Stimulated activated CD4-positive, alpha-beta T cell treated with anti-CD3 and anti-CD28 coated beads, Interleukin-2, amount 100 ng/mL, for 4 hours (primary cell): ENCODE measurements at places on chromosomes 2 and 18.

- no peak for DNase-seq
Observed at GRCh38 chr2:229226382-229226781, 44.7 kb downstream of the PID1 start.

- DNase-seq, result no peak
Observed at GRCh38 chr2:26555246-26556133, 77.6 kb upstream of the OTOF start.

- no peak for DNase-seq
Observed at GRCh38 chr2:81206216-81206615, 901.7 kb upstream of the LRRTM1 start.

- DNase-seq, result no peak
Observed at GRCh38 chr2:34660741-34661140, 1061.6 kb upstream of the FAM98A start.

DNA sequence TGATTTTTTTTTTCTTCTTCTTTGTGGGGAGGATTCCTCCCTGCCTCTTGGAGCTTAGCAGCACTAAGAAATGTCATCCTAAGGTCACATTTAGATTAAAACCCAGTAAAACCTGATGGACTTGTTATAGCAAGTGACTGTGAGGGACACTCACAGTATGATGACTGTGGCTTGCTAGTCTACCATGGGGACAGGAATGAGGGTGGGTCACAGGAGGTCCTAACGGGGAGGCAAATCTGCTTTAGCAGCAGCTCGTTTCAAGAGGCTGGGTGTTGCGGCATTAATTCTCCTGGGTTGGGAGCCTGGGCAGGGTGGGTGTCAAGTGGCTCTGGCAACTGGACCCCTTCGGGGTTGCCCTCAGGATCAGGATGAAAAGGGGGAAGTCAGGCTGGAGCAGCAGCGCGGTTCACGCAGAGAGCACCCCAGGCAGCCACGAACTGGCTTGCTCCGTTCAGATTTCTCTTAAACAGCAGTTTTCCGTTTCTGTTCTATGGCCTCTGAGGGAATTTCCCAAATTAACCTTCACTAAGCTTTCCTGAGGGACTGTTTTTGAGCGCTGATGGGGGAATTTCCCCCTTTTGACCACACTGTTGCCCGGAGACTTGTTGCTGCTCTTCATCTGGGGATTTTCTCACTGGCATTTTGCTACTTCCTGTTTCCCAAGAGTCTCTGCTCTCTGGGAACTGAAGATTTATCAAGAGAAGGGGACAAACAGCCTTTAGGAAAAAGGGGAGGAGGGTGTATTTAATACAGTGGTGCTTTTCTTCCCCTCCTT, 59.8 kb upstream of the PELI1 start:
- DNase-seq, result peak; percentile 19

- DNase-seq, result no peak
Observed at GRCh38 chr2:164808776-164809175, 32.8 kb downstream of the COBLL1 start.

DNA sequence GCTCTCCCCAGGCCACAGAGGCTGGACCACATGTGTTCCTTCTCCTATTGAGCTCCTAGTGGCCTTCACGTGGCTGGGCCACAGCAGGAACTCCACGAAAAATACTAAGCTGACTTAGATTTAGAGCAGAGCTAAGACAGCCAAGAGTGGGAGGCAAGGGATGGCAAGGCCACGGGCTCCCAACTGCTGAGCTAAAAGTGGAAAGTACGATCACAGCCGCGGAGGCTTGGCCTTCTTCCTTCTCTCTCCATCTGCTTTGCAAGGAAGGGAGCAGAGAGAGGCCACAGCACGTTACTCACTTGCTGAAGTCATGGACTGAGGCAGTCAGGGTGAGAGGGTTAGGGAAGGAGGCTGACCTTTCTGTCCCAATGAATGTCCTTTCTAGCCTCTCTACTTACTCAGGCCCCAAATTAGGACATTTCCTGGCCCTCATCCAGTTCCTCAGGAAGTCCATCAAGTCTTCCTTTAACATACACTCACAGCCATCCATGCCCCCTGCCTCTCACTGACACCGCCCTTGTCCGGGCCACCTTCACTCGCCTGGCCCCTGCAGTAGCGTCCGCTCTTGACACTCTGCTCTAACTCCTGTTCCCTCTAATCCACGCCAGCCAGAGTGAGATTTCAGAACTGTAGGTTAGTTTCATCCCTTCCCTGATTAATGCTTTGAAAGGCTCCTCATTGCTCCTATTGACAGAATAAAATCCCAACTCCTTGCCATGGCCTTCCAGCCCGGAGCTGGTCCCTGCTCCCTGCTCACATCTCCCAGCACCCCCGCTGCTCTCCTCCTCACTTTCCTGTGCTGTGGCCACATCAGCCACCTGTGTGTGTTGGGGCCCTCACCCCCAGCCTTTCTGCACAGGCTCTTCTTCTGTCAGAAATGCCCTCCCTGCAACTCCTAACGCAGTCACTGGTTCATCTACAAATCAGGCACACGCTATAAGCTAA, 204.2 kb downstream of the CYP26B1 start:
- no peak for DNase-seq

DNA sequence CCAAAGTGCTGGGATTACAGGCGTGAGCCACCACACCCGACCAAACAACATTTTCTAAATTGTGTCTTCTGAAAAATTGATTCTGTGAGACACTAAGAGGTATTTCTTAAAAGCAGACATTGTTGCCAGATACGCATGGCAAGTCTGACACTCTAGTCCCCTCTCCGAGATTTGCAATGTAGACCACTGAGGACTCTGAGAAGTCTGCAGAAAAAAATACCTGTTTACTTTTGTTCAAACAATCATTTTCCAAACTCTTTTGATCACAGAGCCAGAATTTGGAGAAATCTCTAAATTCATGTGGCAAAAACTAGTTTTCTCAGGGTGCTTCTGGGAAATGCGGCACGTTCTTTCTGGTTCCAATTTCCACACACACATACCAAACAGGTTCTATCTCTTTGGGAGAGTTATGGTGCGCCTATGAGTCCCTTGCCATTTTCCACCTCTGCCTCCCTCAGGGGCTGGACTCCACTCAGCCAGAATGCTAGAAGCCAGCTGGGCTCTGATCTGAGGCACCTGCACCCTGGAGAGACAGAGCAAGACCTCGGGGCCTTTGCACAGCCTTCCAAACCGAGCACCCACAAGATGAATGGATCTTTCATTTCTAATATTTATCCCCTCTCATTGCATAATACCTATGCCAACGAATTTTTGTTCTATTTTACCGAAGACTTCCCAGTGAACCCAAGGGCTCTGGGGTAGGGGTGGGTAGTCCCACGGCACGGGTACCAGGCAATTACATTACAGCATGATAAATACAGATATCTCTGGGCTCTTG, 152.7 kb downstream of the MYCN start:
- no peak for DNase-seq

DNA sequence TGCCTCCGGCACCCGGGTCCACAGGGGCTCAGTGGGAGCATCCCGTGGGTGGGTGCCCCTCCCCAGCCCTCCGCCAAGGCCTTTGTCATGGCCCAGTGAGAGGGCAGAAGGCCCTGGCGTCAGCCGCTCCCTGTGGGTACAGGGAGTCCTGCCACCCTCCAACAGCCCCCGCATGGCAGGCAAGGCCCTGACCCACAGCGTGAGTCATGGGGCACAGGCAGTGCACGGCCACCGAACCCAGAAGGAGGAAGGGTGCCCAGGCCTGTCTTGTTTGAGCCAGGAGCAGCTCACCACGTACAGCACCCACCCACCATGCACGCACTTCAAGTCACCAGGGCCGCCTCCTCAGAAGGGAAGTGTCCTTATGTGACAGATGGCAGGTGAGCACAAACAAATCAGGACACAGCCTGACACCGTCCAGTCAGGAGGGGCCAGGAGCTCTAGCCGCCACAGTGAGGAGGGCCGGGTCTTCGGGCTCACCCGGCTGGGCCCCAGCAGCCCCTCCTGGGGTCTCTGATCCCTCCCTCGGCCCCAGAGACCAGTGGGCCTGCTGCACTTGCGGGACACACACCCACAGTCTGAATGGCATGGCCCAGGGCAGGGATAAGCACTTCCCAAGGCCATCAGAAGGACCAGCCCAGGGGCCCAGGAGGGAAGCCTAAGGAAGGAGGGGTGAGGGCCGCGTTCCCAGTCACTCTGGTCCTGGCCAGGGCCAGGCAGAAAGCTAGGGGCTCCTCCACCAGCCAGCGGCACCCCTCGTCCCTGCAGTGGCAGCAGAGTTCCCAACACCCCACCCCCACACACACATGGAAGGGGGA, 25.8 kb downstream of the BIN1 start:
- DNase-seq, result peak; percentile 32
